Naive B cell (primary cell): ENCODE measurements at places on chromosomes 7 and 10. TPM values are rescaled to one million over a fixed set of nuclear protein-coding genes. Genes with fewer than 3 reads are reported as not detected.

MYOZ1 gene
- polyA plus RNA-seq: not detected

AFAP1L2 gene
- 2.7 TPM for polyA plus RNA-seq

GALNT17 gene
- not detected for polyA plus RNA-seq

ZNF804B gene
- not detected for polyA plus RNA-seq

ZNF488 gene
- polyA plus RNA-seq: not detected

ARMC3 gene
- not detected for polyA plus RNA-seq

SSC4D gene
- not detected for polyA plus RNA-seq

MTPN gene
- polyA plus RNA-seq: 275 TPM

FRA10AC1 gene
- 7.3 TPM for polyA plus RNA-seq

PRSS37 gene
- polyA plus RNA-seq: not detected

MSMB gene
- polyA plus RNA-seq: not detected

PAPOLB gene
- polyA plus RNA-seq: not detected

SFTPA1 gene
- polyA plus RNA-seq: not detected

SLC18A3 gene
- polyA plus RNA-seq: not detected

GPR15LG gene
- polyA plus RNA-seq: not detected

ANKRD7 gene
- polyA plus RNA-seq: not detected

ASAH2B gene
- 2.1 TPM for polyA plus RNA-seq

AKR1C1 gene
- polyA plus RNA-seq: not detected

CLRN3 gene
- polyA plus RNA-seq: not detected

HOXA11 gene
- not detected for polyA plus RNA-seq

ARHGAP22 gene
- polyA plus RNA-seq: 7.0 TPM

INMT gene
- polyA plus RNA-seq: not detected

RNF133 gene
- polyA plus RNA-seq: not detected

JAZF1 gene
- polyA plus RNA-seq: 26.5 TPM

MMD2 gene
- polyA plus RNA-seq: not detected

FLNC gene
- polyA plus RNA-seq: not detected

ENKUR gene
- 0.73 TPM for polyA plus RNA-seq

LRGUK gene
- not detected for polyA plus RNA-seq

NRG3 gene
- polyA plus RNA-seq: not detected

ZP3 gene
- polyA plus RNA-seq: 4.6 TPM

NPY4R gene
- not detected for polyA plus RNA-seq

ANXA8 gene
- polyA plus RNA-seq: not detected

STRIP2 gene
- not detected for polyA plus RNA-seq

CDHR1 gene
- not detected for polyA plus RNA-seq

STAG3 gene
- 105 TPM for polyA plus RNA-seq

LIPK gene
- polyA plus RNA-seq: not detected

HOXA4 gene
- polyA plus RNA-seq: not detected

SNX10 gene
- 148 TPM for polyA plus RNA-seq

CYP3A4 gene
- polyA plus RNA-seq: not detected
